Pons (tissue), 1 donor: ENCODE measurements at places on chromosomes 3 and 15.
A peak's percentile ranks its signal among the peaks of the same experiment; 100 is the strongest.

GRCh38 chr3:143123353-143123984 lies 3.9 kb downstream of the CHST2 start:
- peak; percentile 39 for DNase-seq

- no peak for DNase-seq
These were observed 140.7 kb downstream of the MECOM start for GRCh38 chr3:169522595-169523529.

- no peak for DNase-seq
These were observed 319.2 kb downstream of the FGF12 start for GRCh38 chr3:192408007-192408646.

DNA sequence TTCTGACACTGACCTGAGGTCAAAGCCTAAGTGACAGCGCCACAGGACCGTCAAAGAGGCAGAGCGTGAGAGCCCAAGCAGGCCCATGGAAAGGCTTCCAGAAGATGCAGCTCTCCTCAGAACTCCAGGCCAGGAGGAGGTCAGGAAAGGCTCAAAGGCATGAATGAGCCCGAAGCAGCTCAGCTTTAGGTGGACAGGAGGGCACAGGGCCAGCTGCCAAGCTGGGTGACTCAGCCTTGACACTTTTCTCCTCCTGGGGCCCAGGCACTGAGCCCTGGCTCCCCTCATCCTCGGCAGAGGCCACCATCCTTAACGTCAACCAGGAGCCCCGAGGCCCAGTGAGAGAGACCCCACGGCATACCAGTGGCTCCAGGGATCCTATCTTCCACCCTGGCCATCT lies 62.9 kb downstream of the ADCY5 start:
- no peak for DNase-seq

GRCh38 chr3:70531063-70531657 lies 218.7 kb upstream of the MDFIC2 start:
- DNase-seq = peak; percentile 57

DNA sequence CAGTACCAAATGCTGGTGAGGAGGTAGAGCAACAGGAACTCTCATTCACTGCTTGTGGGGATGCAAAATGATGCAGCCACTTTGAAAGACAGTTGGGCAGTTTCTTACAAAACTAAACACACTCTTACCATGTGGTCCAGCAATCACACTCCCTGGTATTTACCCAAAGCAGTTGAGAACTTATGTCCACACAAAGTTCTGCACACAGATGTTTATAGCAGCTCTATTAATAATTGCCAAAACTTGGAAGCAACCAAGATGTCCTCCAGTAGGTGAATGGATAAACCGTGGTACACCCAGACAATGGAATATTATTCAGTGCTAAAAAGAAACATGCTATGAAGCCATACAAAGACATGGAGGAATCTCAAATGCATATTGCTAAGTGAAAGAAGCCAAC lies 139.1 kb upstream of the SLC6A11 start:
- no peak for DNase-seq

DNA sequence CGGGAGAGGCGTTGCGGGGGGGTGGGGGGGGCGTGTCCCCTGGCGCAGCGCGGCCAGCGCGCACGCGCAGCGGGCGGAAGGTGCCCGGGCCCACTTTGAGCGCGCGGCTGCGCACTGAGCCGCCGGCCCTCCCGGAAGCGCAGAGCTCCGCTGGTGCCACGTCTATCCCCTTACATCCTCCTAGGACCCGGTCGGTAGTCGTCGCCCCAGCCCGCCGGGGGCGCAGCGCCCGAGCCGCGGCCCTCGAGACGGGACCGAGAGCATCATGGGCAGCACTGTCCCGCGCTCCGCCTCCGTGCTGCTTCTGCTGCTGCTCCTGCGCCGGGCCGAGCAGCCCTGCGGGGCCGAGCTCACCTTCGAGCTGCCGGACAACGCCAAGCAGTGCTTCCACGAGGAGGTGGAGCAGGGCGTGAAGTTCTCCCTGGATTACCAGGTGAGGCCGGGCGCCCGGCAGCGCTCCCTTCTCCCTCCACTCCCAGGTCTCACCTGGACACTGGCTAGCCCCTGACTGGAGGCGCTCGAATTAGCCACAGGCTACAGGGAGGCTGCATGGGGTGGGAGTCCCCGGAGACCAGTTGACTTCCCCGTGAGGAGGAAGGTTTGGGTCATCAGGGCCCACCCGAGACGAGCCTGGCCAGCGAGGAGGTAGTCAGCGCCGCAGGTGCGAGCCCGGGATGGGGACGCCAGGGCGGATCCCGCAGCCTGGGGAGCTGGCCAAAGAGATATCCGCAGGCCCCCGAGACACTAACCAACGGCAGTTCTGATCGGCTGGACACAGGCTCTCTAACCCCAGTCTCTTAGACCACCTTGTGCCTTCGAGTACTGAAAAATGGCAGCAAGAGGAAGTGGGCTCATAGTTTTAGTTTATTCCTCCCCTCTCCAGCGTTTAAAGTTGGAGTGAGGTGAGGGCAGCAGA lies at the start of gene TMED3:
Gene TMED3 (plus strand): TSS at position 128 of the 916 bp plus-strand sequence. CDS start 138 bp downstream, at position 266.
- DNase-seq = peak; percentile 49

- DNase-seq = no peak
These were observed 54.7 kb downstream of the RPL39L start for GRCh38 chr3:187084580-187084979.

- DNase-seq = peak; percentile 67
These were observed 25.4 kb downstream of the GOLGB1 start for GRCh38 chr3:121724130-121724529.

DNA sequence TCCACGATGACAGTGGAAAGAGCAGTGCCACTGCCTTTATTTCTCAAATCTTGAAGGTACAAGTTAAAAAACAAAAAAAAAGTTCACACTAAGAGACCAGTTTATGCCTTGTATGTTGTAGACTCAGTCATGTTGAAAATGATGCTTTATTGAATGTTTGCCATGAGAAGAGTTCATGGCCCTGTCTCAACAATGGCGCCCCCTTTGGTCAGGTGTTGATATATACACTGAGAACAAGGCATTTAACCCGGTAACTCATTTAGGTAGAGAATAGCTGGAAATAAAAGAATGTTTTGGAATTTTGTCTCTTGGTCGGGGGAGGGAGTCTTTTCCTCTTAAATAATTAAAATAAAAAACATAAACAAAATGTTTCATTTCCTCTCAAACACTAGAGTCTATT lies 145.6 kb upstream of the SLC2A2 start:
- no peak for DNase-seq

GRCh38 chr3:53123953-53124352 lies 6.3 kb downstream of the RFT1 start:
- DNase-seq = no peak

GRCh38 chr15:45386974-45387373 lies 8.6 kb upstream of the GATM start:
- DNase-seq = no peak

GRCh38 chr15:52334491-52335160 lies 39.0 kb upstream of the MYO5C start:
- DNase-seq = no peak

GRCh38 chr3:47083786-47084185 lies 80.1 kb downstream of the SETD2 start:
- DNase-seq = no peak

DNA sequence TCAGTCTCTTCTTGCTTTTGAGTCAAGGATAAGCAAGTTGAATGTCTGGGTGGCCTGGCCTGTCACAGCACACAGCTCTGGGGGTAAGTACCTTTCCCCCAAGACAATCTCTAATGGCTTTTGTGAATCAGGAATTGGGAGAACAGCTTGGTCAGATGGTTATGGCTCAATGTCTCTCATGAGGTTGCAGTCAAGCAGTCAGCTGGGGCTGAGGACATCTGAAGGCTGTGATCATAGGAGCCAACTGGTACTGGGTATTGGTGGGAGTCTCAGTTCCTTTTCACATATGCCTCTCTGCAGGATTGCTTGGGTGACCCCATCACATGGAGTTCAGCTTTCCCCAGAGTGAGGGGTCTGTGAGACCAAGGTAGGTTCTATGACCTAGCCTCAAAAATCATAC lies 33.0 kb upstream of the TMEM158 start:
- no peak for DNase-seq

- DNase-seq = no peak
These were observed 41.8 kb downstream of the IQCB1 start for GRCh38 chr3:121793078-121793477.

GRCh38 chr15:75720787-75721479 lies 8.3 kb upstream of the CSPG4 start:
- no peak for DNase-seq

- peak; percentile 92 for DNase-seq
These were observed 6.9 kb downstream of the CORO2B start for GRCh38 chr15:68585574-68586273.

- no peak for DNase-seq
These were observed 1163.7 kb downstream of the SI start for GRCh38 chr3:163914567-163914966.

DNA sequence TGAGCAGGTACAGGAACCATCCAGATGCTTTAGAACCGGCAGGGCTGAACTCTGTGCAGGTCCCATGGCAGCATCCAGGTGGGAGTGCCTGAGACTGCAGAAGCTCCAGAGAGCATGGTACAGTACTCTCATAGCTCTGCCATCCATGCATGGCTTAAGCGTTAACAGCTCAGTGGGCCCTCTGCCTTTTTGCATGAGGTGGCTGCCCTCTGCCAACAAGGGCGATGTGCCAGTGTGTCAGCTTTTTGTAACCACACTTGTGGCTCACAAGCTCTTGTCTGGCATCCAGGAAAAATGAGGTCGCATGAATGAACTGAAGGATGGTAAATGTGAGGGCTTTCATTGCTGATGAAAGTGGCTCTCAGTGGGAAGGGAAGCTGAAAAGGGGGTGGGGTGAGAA lies 950.1 kb downstream of the DIPK2A start:
- DNase-seq = peak; percentile 10

GRCh38 chr3:61522626-61523025 lies 38.7 kb upstream of the PTPRG start:
- no peak for DNase-seq
